H9 (cell line): ENCODE measurements at places on chromosomes 11 and 22.

DNA sequence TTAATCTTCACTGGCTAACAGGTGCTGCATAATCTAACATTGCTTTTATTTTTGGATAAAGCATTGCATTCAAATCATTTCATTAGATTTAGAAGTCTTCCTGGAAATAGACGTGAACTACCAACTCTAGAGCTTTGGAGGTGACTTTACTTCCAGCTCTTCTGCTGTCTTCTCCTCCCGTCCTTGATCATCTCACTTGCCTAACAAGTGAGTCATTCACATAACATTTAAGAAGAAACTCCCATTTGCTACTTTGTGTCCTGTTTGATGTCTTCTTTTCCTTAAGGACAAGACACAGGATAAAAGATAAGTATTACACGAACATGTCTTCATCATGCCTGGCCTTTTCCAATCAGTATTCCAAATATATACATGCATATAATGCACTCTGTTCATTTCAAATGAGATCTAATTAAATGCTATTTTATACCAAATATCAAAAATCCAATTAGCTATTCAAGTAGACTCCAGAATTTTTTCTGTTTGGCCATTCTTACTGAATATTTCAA, 88.3 kb downstream of the BDNF start:
- no peak for DNase-seq
- H3K27ac ChIP-seq, result no peak overlapping the region
- H3K4me3 ChIP-seq, result no peak overlapping the region
- peaks cover 8% of the 10 kb centered on the region for H3K36me3 ChIP-seq
- H3K27me3 ChIP-seq, result no peaks in the 10 kb centered on the region

- H3K36me3 ChIP-seq, result peaks cover 2% of the 10 kb centered on the region; the same call in 2 of the 3 replicates
- no peaks in the 10 kb centered on the region for H3K27me3 ChIP-seq
- no peak overlapping the region for H3K27ac ChIP-seq
- H3K4me1 ChIP-seq, result no peaks in the 10 kb centered on the region
- H3K4me3 ChIP-seq, result no peak overlapping the region
Observed at GRCh38 chr11:58801974-58802545, 42.4 kb downstream of the GLYATL2 start.

DNA sequence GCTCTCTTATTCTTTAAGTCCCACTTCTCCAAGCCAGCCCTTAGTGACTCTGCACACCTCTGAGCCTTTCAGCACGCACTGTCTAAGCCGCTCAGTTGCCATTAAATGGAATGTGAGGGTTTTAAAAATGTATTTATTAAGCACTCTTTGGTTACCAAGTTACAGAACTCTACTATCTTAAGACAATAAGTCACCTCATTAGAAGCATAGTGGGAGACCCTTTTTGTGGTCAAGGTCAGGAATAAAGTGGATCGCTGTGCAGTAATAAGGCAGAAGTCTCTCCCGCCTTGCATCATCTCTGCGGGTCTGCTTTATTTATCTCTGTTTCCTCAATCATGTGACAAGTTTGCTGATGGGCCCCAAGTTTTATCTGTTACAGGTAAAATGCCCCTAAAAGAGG, 11.9 kb downstream of the SLC25A18 start:
- no peaks in the 10 kb centered on the region for H3K27me3 ChIP-seq
- peaks cover 7% of the 10 kb centered on the region for H3K4me1 ChIP-seq
- H3K27ac ChIP-seq, result no peak overlapping the region

- peak; percentile 67 for DNase-seq
- H3K36me3 ChIP-seq, result peaks cover 69% of the 10 kb centered on the region
- H3K27me3 ChIP-seq, result no peaks in the 10 kb centered on the region
- no peak overlapping the region for H3K27ac ChIP-seq
Observed at GRCh38 chr22:41535244-41535643, 9.0 kb downstream of the POLR3H start.

DNA sequence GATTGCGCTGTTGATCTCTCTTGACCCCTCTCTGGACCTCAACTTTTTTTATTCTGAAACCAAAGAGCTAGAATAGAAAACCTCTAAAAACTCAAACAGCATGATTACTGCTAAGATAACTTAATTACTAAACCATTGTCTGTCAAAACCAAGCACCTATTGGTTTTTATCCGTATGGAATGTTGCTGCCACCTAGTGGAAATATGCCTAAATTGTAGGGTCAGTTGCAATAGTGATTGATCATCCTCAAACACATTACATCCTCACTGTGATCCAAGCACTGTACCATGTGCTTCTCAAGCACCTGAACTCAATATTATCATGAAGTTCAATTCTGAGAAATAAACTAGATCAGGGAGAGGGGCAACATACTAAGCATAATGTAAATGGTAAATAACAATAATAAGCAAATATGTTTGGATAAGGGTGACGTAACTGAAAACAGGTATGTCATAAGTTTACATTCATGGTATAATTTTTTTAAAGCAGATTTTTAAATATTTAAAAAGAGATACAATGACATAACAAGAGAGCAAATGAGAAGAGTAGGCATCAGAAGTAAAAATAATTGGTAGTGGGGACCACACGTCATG, 3.8 kb upstream of the OR5A2 start:
- H3K27ac ChIP-seq, result no peak overlapping the region
- DNase-seq, result no peak
- H3K27me3 ChIP-seq, result no peaks in the 10 kb centered on the region
- no peak overlapping the region for H3K4me3 ChIP-seq

GRCh38 chr11:85316967-85317366, 310.2 kb downstream of the DLG2 start:
- H3K36me3 ChIP-seq, result no peaks in the 10 kb centered on the region
- H3K27ac ChIP-seq, result no peak overlapping the region
- no peak overlapping the region for H3K4me3 ChIP-seq
- no peak for DNase-seq
